ENCODE measurements at places on chromosomes 7 and 10.
A peak's percentile ranks its signal among the peaks of the same experiment; 100 is the strongest.

GRCh38 chr7:157853076-157853788, 516.4 kb downstream of the DNAJB6 start:
- DNase-seq = no peak

GRCh38 chr7:127396184-127396583, 3.7 kb upstream of the ZNF800 start:
- DNase-seq = no peak

GRCh38 chr10:116120688-116121455, 152.1 kb downstream of the GFRA1 start:
- DNase-seq = no peak

DNA sequence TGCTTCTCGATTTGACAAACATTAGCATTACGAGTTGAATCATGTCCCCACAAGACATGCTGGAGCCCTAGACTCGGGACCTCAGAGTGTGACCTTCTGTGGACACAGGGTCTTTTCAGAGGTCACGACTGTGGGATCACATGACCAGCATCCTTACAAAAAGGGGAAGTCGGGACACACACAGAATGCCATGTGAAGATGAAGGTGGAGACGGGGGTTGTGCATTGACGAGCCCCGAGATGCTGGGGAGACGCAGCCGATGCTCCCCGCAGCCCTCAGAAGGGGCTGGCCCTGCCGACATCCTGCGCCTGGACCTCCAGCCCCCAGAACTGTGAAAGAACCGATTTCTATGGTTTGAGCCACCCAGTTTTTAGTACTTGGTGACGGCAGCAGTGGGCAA, 7.5 kb downstream of the ZFAND2A start:
- DNase-seq = no peak

DNA sequence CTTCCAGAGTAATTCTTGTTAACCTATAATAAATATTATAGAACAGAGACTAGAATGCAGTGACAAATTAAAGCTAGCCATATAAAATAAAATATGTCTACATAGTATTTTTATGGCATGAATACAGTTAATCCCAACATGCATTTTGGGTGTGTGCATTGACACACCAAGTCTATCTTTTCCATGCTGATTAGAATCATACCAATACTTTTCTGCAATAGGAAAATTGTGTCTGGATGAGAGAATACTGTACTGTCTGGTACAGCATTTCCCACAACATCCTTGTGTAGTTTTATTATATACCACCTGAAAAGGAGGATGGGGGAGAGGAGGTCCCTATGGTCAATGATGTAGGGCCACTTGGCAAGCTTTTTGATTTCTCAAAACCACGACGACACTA, 100.3 kb downstream of the ARHGAP21 start:
- no peak for DNase-seq

GRCh38 chr10:44922796-44923545, 11.8 kb downstream of the TMEM72 start:
- DNase-seq = no peak

DNA sequence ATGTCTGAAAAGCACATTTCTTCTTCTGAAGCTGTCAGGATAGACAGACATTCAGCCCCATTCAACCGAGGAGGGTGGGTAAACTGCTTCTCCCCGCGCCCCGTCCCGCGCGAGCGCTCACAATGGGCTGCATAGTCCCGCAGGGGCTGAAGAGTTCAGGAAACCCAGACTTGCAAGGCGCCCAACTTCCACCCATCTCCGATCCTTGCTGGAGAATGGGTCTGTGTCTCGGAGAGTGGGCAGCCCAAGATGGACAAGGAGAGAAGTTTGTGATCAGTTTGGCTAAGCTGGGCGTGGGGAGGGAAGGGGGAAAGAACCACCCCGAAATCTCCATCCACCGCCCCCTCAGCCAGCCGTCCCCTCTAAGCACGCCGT, 686 bp downstream of the AASS start:
- DNase-seq = no peak

DNA sequence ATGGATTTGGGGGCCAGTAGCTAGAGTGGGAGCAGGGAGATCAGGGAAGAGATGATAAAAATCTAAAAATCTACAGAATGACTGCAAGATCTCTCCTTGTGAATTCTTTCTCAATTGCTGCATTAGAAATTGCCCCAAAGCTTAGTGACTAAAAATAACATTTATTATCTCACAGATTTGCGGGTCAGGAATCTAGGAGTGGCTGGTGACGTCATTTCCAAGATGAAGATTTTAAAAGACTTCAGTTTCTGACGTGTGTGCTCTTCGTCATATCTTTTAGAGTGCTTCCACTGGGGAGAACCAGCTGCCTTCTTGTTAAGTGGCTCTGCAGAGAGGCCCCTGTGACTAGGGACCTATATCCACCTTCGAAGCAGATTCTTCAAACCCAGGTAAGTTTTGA, 112.6 kb downstream of the DGKI start:
- no peak for DNase-seq

GRCh38 chr7:3879355-3880075, 578.5 kb downstream of the SDK1 start:
- no peak for DNase-seq

GRCh38 chr10:93138113-93138870, 64.6 kb downstream of the CYP26A1 start:
- no peak for DNase-seq

DNA sequence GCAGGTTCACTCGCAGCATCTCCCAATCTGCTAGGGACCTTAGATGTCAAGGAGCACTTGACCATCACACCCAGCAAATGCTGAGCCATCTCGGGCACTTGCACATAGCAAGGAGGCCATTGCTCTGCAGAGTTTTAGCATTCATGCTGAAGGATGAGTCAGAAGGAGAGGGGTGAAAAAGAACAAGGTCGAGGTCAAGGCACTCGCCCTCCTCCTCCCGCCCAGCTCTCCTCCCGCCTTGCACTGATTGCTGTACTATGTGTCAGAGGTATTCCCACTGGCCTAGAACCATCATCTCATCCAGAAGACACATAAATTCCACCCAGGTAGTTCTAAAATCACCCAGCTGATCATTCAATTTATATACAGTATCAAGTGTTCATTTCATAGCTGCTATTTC, 255.1 kb upstream of the SP4 start:
- no peak for DNase-seq

- no peak for DNase-seq
Observed at GRCh38 chr10:29583674-29584073, 51.1 kb downstream of the SVIL start.

- DNase-seq = no peak
Observed at GRCh38 chr7:123797673-123798531, 47.1 kb upstream of the HYAL4 start.

GRCh38 chr7:150665089-150665748, 20.3 kb upstream of the GIMAP2 start:
- DNase-seq = no peak

DNA sequence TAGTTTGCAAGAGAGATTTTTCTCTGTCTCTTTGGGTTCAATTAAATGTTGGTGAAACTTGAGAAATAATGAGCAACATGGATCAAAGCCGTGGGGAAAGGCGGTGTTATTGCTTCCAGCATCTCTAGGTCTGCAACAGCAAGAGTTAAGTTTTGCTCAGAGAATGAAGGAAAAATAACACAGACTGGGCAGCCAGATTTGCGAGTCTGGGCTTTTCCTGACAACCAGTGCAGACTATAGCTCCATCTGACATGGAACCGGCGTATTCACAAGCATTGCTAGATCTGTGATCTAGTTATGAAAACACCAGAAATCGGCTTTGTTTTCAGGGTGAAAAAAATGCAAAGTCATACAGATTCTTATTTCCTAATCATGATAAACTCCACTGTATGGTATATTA, 110.4 kb downstream of the CAMK1D start:
- no peak for DNase-seq

GRCh38 chr7:31688372-31688771, 1.4 kb downstream of the PPP1R17 start:
- no peak for DNase-seq

DNA sequence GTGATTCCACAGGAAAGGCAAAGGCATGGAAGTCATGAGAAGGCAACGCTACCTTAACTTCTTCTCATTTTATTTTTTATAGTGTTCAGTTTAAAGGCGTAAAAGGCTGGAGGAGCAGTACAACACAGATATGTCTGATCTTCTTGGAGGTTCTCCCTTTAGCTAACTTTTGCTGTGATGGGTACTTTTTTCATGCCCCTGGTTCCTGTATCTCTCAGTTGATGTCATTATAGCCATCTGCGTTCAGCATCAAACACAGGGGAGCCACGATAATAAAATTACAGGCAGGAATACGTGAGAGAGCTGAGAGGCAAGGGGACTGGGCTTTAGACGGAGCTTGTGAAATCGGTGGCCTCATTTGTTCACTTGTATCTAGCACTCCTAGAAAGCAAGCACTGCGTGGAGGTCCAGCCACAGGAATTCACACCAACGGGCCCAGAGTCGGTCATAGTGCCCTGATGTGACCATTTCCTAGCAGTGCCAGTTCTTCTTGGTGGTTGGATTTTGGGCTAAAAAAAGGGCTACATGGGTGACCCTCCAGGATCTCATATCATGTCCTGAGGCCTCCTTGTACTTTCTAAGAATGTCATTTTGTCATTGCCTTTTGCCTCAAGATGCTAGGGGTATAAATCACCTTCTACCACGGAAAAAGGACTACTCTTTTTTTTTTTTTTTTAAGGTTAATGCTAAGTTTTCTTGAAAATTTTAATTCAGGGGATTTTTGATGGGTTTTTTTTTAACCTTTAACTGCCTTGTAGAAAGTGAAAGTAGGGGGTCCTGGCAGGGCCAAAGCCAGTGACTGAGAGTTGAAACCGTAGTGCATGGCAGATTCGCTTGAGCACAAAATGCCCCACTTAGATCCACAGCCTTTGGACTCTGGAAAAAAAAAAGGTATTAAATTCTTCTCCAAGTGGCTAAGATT, 191.5 kb downstream of the CELF2 start:
- no peak for DNase-seq

DNA sequence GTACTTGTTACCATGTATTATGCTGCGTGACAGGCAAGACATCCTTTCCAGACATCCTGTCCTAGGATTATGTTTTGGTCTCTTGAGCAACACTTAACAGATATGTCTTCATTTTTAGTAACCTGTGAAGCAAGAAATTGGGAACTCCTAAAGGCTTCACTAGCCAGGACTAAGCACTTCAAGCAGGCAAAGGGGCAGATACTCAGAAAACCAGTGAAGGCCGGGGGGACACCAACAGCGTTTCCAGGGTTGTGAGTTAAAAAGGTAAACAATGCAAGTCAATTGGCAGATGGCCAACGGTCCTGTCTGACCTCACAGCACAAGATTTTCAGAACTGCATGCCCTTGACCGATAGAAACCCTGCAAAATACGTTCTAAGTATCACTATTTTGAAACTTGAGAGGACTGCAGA, 77.6 kb upstream of the SFMBT2 start:
- DNase-seq = no peak

- no peak for DNase-seq
Observed at GRCh38 chr7:33357846-33358245, 228.5 kb downstream of the BBS9 start.

DNA sequence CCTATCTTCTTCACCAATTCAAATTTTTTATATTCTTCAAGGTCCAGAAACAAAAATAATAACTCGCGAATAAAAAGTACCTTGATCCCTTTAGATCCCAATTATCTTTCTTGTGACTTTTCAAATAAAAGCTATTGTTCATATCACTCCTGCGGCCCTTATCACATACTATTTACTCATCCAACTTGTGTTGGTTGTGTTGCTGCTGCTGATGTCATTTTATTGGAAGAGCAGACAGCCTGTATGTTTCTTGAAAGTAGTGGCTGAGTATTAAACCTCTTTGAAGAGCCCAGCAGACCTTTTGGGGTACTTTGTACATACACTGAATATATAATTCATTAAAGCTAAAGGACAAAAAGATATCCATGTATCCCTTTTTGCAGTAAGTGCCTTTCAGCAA, 231.7 kb downstream of the CTNNA3 start:
- DNase-seq = no peak

- DNase-seq = no peak
Observed at GRCh38 chr7:85587785-85588184, 400.9 kb upstream of the SEMA3D start.

- DNase-seq = no peak
Observed at GRCh38 chr7:135206941-135207391, 4.4 kb downstream of the WDR91 start.

GRCh38 chr10:14583252-14583651, 191.4 kb downstream of the FAM107B start:
- peak; percentile 66 for DNase-seq

- no peak for DNase-seq
Observed at GRCh38 chr10:79507440-79508167, 4.7 kb upstream of the EIF5AL1 start.

- DNase-seq = no peak
Observed at GRCh38 chr7:42946627-42946950, 14.4 kb downstream of the MRPL32 start.

- no peak for DNase-seq
Observed at GRCh38 chr7:100127866-100128636, 1.3 kb downstream of the MBLAC1 start.

DNA sequence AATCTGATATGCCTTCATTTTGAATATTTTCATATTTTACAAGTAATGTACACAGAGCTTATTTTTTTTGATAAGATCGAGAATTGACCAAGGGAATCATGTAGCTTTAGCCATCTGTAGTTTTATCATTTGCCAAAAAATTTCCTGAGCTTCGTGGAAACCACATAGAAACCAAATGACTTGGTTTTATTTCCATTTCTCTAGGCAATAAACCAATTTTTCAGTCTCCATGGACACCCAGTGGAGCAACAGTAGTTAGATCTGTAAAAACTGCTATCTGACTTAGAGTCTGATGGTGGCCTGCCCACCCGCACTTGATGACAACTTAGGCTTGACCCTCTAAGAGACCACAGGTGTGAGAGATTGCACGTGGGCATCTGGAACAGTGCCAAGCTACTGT, 127.8 kb upstream of the CDK6 start:
- DNase-seq = no peak

- DNase-seq = peak; percentile 13
Observed at GRCh38 chr7:132580717-132581285, 4.5 kb upstream of the PLXNA4 start.

DNA sequence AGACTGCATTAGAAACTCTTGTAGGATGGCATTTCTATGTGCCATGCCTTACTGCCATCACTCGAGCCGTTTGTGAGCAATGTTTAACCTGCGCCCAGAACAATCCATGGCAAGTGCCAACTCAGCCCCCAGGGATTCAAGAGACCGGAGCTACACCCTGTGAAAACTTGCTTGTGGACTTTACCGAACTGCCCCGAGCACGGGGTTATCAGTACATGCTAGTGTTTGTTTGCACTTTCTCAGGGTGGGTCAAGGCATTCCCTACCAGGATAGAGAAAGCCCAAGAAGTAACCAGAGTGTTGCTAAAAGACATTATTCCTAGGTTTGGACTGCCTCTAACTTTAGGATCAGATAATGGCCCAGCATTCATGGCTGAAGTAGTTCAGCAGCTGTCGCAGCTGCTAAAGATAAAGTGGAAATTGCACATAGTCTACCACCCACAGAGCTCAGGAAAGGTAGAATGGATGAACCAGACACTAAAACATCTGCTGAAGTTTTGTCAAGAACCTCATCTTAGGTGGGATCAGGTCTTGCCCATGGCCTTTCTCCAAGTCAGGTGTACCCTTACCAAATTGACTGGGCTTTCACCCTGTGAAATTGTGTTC, 8.9 kb upstream of the CYREN start:
- DNase-seq = no peak

Measured in activated CD4-positive, CD25-positive, alpha-beta regulatory T cell (primary cell).